ENCODE measurements at places on chromosomes 6 and 20.

- DNase-seq: no peak
Measured at GRCh38 chr20:2521369-2522305, 12.9 kb upstream of the ZNF343 start.

DNA sequence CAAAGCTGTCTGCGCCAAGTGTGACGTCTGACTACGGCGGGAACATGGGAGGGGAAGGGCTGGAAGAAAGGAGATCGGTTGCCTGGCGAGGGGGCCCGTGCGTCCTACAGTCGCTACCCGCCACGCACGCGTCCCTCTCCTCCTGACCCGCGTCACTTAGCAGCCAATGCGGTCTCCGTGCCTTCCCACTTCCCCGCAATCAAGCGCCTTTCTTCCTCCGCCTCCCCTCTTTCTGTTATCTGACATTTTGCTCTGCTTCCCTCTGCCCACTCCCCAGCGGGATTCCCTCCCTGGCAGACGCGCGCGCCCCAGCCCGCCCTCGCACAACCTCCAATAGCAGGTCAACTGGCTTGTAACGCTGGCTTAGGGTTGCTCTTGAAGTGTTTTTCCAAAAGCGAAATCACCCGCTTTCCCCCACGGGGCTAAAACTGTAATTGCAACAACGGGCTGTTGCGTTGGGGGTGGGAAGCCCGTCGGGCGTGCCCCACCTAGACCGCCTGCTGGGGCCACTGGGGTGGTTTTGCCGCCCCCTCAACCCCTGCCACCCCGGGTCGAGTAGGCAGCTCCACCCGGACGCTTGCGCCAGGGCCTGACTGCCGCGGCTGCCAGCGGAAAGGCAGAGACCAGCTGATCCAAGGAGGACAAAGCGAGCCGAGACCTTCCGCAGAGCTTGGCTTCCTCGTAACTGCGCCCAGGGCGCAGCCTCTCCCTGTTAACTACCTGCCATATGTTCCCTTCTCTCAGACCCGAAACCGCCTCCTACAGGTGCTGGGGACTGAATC, 6.2 kb upstream of the SOX4 start:
- DNase-seq: no peak

DNA sequence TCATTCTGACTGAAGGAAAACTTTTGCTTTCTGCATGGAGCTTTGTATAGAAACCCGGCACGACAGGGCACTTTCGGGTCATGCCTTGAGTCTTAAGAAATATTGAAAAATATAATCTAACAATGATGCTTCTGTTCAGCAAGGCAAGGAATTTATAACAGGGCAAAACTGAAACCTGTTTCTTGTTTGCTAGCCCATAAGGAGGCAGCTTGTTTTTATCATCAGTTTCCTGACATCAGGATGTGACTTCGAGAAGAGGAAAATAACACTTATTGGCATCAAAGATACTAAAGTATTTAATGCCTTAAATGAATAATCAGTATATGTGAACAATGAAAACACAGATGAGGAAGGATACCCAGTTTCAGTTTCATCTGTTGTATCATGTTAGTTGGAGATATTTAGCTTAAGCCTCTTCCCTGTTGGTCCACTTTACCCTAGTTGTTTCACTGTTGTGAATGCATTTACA, 146.5 kb downstream of the CDKAL1 start:
- no peak for DNase-seq

DNA sequence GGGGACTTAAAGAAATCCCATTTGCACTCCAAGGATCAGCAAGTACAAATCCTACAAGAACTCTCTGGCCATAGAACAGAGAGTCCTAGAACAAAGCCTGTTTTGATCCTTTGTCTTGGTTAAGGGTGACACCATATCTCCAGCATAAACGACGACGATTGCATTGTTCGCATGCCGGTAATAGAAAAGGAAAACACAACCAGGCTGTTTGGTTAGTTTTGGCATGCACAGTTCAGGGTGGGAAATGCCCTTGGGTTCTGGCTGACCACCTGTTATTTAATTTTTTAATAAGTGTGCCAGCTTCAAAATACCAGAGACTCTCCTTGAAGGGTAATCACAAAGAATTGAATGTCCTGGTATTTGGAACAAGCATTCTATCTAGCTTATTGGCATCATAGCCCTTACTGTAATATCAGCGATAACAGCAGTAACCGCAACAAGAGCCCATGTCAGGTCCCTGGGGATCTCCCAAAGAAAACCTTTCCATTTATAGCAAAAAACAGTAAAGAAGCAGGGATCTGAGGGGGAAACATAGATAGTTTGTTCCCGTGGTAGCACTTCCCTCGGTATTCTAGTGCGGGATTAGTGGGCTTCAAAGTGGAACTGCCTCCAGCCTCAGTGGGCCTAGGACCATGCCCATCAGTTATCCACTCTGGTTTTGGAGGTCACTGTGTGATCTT, 77.1 kb downstream of the TMEM170B start:
- DNase-seq: no peak

DNA sequence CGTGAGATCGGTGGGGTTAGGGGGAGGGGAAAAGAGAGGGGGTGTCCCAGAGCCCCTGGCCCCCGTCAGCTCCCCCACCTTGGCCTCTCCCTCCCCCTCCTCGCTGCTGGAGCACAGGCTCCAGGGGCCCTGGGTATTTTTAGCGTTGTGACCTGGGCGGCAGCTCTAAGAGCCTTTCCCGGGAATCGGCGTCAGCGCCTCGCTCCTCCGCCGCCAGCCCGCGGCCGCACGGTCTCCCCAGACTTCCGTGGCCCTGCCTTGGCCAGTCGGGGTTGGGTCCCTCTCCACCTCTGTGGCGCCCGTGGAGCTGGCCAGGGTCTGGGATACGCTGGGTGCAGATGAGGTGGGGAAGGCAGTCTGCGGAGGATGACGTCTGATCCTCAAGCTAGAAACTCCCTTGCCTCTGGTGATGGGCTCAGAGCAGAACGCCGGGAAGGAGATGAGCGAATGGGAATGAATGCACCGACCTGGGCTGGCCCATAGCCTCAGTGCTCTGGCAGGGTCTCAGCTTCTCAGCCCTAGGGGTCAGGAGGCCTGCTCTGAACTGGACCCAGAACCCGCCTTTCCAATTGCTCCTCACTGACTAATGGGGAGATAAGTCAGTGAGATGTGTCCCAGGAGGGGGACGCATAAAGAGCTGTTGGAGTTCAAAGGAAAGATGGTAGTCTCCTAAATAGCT, 883 bp upstream of the DBNDD2 start:
- DNase-seq: no peak

GRCh38 chr6:133835901-133836300, 53.0 kb upstream of the TCF21 start:
- DNase-seq: no peak

GRCh38 chr6:118584911-118585310, 36.8 kb downstream of the PLN start:
- no peak for DNase-seq

- DNase-seq: no peak
Measured at GRCh38 chr6:26159357-26160273, 72.4 kb downstream of the HFE start.

DNA sequence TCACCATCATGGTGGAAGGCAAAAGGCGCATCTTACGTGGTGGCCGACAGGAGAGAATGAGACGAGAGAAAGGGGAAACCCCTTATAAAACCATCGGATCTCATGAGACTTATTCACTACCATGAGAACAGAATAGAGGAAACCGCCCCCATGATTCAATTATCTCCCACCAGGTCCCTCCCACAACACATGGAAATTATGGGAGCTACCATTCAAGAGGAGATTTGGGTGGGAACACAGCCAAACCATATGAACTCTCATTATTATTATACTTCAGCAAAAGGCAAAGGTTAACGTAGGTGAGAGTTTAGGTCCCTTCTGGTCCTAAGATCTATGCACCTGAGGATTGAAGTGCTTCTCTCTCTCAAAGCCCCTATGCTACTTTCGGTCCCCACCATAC, 2.4 kb upstream of the PFDN4 start:
- no peak for DNase-seq

DNA sequence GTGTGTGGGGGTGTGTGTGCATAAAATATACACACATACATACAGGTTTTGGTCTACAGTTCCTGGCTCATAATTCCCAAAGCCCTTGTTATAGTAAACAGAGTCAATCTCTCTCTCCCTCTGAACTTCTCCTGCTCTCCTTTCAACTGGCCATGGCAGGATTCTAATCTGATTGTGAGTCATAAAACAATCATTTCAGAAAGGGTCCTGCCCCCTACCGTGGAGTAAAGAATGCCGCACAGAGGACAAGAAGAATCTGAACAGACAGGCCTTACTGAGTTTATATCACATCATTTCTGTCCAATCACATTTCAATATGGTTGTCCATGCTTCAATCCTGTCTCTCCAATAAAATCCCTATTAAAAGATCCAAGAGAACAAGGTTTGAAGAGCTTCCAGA, 416.9 kb downstream of the FRK start:
- DNase-seq: no peak

GRCh38 chr6:70166088-70166958, 136.6 kb downstream of the COL9A1 start:
- no peak for DNase-seq

DNA sequence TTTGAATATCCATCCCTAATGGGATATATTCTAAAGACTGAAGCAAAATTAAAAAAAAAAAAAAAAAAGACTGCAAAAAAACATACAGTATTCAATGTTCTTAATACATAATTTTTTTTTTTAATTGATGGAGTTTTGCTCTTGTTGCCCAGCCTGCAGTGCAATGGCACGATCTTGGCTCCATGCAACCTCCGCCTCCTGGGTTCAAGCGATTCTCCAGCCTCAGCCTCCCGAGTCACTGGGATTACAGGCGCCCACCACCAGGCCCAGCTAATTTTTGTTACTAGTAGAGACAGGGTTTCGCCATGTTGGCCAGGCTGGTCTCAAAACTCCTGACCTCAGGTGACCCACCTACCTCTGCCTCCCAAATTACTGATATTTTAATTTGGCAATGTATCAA, 29.3 kb downstream of the RANBP9 start:
- no peak for DNase-seq

- DNase-seq: no peak
Measured at GRCh38 chr6:165880686-165881085, 217.6 kb upstream of the PDE10A start.

GRCh38 chr6:32932132-32932868, 8.5 kb downstream of the HLA-DMB start:
- no peak for DNase-seq

DNA sequence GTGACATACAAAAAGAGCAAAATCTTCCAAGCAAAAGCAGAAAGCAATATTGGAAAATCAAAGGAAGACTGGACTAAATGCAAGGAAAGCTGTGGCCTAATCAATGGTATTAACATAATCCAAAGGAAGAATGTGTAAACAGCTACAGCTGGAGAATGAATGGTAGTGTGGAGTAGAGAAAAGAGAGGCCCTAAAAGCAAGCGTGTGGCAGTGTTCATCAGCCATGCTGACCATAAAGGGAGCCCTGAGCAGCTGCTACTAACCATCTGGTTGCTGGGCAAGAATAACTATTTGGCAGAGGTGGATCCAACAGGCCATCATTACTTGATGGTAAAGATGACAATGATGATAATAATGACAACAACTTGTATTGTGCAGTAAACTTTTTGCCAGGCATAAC, 148.5 kb upstream of the BEND6 start:
- DNase-seq: no peak

DNA sequence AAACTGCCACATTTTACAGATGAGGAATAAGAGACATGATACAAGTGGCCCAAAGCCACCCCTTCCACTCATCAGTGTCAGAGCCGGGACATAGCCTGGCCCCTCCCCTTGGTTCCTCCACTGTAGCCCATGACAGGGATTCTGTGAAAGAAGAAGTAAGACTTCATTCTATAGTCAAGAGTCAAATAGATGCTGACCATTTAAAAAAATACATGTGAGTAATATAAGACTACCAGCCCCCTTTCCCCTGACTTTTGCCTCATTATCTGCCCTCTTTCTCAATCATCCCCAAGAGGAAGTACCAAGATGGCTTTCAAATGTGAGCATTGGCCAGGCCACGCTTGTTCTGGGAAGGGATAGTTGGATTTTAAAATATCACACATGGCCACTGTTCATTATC, 57.8 kb upstream of the TAB2 start:
- DNase-seq: no peak

DNA sequence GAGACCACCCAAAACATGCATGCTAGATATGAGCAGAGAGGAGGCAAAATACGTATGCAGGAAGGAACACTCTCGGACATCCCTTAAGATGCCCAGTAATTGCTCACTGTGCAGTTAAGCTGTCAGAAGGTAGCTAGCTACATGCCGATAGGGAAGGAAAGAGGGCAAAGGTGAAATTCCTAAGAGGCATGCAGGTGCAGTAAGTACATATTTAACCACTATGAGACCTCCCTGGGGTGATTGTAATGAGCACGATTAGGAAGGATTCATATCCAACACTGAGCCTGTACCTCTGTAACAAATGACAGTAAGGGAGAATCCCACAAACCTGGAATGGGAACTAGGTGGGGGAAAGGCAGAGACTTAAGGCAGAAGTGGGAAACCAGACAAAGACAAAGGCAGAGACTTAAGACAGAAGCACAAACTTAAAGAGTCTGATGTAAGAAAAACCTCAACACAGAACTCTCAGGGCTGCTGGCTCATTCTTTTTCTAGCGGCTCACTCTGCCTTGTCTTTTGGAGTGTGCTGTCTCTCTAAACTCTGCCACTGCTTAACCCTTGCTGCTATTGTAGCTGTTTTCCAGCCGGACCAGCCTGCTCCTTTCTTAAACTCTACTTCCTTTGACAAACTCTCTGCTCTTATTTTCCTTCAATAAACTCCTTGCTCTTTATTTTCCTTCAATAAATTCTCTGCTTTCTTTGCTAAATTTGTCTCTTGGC, 148.1 kb downstream of the UBE3D start:
- no peak for DNase-seq

DNA sequence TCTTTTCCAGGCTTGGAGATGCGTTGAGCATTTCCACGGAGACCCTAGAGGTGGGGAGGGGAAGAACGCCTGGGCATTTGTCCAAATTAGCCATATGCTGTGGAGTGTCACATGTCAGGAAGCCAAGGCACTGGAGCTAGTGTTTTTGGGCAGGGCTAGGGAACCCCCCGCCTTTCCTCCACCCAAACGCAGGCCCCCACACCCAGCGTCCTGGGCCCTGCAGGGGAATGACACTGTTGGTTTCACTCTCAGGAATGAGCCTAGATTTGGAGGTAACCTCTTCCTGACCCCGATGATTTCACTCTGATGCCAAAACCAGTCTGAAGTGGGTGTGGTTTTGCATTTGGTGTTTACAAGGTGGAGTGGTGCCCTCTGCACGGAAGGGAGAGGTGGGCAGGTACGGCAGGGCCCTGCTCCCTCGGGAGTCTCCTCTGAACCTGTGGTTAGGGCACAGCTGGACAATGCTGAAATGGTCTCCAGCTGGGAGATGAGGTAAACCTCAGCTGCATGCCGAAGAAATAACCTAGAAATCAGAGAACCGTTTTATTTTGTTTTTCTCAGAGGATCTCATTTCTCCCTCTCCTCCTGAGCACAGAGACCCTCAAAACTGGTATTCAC, 29.5 kb downstream of the MTHFD1L start:
- no peak for DNase-seq

GRCh38 chr6:73523434-73524123, 2.7 kb upstream of the EEF1A1 start:
- DNase-seq: peak; percentile 53

DNA sequence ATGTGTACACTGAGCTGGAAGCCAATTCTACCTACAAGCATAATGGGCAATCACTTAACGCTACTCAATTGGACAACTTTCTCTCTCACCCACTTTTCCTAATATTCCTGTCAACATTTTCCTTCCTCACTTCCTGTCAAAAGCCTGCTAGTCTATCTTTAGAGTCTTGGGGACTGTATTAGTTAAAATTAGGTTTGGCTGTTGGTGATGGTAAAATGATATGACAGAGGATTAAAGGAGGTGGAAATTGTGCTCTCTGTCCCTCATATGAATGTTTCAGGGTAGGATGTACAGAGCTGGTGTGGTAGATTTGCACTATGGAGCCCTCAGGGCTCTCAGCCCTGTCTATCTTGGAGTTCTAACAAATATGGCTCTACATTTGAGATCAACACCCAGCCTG, 129.7 kb downstream of the CEP57L1 start:
- DNase-seq: no peak

Measured in stimulated activated CD8-positive, alpha-beta memory T cell treated with anti-CD3 and anti-CD28 coated beads, Interleukin-4, amount 100 ng/mL, for 1 hour (primary cell).